ENCODE measurements at places on chromosomes 3 and 15.

DNA sequence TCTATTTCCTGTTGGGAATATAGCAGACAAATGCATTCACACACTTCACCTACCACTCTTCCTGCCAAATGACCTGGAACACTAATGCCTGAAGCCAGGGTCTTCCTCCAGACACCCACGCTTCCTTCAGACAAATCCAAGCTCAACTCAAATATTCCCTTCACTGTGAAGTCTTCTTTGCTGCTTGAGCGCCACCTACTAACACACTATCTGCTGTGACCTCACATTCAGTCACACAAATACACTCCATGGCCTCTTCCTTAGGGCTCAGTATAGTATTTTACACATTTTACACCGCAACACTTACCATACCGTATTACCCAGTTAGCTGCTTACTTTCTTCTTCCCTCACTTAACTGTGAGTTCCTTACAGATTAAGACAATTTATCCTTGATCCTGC is 149.4 kb downstream of the SHOX2 start:
- DNase-seq: no peak

GRCh38 chr3:140334132-140334929 is 343.5 kb upstream of the TRIM42 start:
- DNase-seq: no peak

DNA sequence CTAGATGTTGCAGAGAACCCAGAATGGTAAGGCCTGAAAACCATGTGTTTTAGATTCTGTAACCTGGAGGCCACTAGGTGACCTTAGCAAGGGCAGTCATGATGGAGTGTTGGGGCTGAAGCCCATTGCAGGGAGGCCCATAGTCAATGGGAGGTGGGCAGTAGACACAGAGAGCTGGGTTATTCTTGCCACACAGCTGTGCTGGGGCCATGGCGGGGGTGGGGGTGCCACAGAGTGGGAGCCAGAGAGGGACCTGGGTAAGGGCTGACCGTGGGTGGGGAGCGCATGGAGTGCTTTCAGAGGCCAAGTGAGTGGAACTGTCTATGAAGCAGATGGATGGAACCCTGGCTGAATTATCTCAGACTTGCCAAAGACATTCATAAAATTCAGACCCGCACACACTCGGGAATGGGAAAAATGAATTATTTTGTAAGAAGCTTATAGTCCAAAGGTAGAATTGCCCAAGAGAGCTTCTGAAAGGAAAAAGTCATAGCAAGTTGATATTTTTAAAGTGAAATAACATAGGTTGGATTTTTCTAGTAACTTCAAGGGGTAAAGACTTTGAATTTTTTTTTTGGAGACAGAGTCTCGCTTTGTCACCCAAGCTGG is 53.9 kb downstream of the SMAD3 start:
- no peak for DNase-seq

GRCh38 chr15:98501192-98501591 is 147.1 kb upstream of the IGF1R start:
- DNase-seq: no peak
